Right cardiac atrium (tissue), 5 donors: ENCODE measurements at places on chromosomes 2 and 18.

DNA sequence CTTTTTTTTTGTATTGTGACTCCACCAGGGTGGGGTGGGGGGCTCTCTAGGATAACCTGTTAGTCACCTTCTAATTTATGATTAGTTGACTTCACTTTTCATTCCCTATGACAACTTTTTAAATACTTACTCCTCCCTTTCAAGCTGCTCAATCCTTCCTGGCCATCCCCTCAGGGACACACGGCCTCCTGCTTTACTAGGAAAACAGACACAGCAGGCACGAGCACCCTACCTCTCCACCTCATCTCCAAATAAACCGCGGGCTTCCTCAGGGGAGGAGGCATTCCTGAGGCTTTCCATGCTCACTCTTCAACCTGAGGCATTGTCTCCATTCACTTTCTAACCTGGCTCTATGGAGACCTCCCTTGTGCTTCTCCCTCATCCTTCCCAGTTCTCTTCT lies 33.0 kb downstream of the B4GALT6 start:
- no peak for DNase-seq

DNA sequence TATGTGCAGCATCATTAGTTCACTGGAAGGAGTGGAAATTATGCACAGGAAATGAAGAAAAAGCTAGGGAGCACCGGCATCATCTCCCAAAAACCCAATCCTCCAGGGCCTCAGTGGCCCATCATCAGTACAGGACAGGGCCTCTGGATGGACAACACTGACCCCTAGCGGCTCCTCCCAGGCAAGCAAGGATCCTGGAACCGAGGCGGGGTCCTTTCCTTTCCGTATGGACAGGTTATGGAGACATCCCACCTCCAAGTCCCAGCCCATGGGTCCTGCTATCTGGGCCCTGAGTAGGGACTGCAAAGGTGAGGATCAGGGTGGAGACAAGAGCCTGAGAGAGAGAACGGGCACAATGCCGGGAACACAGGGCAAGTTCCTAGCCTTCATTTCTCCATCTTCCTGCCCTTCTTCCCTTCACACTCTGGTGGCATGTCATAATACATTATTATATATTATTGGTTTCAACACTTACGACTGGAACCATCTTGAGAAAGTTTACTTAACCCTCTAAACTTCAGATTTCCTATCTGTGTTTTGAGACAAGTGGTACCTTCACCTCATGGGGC lies 68.2 kb downstream of the ZNF516 start:
- DNase-seq = no peak

GRCh38 chr2:8472545-8473323 lies 209.1 kb upstream of the ID2 start:
- DNase-seq = peak; percentile 46

GRCh38 chr18:7049951-7050350 lies 67.6 kb downstream of the LAMA1 start:
- no peak for DNase-seq

GRCh38 chr2:8006626-8007025 lies 675.2 kb upstream of the ID2 start:
- DNase-seq = no peak

- no peak for DNase-seq
These were observed 118.6 kb downstream of the ANKRD44 start for GRCh38 chr2:197191940-197192322.

- DNase-seq = peak; percentile 53
These were observed 26.9 kb upstream of the KCTD1 start for GRCh38 chr18:26574958-26575864.

DNA sequence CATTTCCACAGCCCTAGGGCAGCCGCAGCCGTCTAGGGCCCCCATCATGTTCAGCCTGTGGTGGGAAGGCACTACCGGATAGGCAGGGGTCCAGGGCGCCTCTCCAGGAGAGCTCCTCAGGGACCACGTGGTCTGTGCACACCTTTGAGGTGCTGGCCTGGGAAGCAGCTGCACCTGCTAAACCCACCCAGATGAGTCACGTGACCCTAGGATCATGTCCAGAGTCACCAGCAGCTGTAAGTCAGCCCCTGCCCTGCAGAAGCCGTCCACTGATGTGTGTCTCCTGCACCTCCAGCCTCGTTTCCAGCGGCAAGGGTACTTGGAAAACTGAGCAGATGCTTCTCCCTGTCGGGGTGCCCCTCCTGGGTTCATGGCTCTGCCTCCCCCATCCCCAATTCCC lies 682.6 kb upstream of the SALL3 start:
- DNase-seq = no peak

DNA sequence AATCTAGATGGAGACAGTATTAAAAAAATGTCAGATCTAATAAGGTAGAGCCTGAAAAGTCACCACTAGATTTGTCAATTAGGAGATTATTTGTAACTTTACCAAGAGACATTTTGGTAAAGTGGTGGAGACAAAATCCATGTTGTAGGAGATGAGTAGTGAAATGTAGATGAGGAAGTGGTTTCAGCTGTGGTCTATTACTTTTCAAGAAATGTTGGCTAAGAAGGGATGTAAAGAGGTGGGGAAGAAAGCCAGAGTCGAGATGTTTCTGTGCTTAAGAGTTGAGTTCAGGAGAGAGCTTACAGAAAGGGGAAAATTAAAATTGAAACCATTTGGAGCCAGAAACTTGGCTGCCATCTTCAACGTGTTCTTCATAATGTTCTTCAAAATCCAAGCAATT lies 22.2 kb downstream of the ACVR2A start:
- DNase-seq = no peak

DNA sequence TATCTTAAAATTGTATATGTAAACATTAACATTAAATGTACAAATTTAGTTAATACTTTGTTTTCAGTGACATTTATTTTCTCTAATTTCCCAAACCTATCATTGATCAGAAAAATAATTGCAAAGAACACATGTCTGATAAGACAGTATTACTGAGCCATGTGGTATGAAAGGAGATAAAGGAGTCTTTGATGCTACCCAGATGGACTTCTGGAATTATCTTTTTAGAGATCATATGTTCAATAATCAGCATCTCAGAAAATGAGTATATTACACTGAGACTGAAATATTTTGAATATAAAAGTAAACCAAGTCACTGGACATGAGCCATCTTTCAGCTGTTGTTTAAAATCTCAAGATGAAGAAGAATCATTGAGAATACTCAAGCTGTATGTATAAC lies 153.3 kb downstream of the PHLPP1 start:
- no peak for DNase-seq

- no peak for DNase-seq
These were observed 15.2 kb downstream of the GNLY start for GRCh38 chr2:85709401-85709811.

GRCh38 chr18:10140461-10141282 lies 226.9 kb downstream of the VAPA start:
- no peak for DNase-seq

DNA sequence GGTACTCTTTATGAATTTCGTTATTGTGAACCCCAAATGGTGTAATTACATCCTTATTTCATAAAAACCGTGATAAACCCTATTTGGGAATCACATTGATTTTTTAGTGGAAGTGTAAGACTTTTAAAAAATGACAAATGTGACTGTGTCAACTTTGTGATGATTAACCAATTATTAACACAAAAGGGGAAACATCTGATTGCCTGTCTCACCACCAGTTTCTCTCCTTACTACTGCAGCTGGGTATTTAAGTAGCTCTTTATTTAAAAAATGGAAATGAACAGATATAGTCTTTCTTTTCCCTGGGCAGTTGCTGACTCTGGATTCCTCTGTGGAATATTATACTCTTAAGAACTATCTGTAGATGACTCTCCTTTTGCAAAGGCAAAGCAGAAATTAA lies 11.6 kb upstream of the RPE start:
- no peak for DNase-seq

- no peak for DNase-seq
These were observed 64.1 kb downstream of the BCL2L11 start for GRCh38 chr2:111184725-111185310.

DNA sequence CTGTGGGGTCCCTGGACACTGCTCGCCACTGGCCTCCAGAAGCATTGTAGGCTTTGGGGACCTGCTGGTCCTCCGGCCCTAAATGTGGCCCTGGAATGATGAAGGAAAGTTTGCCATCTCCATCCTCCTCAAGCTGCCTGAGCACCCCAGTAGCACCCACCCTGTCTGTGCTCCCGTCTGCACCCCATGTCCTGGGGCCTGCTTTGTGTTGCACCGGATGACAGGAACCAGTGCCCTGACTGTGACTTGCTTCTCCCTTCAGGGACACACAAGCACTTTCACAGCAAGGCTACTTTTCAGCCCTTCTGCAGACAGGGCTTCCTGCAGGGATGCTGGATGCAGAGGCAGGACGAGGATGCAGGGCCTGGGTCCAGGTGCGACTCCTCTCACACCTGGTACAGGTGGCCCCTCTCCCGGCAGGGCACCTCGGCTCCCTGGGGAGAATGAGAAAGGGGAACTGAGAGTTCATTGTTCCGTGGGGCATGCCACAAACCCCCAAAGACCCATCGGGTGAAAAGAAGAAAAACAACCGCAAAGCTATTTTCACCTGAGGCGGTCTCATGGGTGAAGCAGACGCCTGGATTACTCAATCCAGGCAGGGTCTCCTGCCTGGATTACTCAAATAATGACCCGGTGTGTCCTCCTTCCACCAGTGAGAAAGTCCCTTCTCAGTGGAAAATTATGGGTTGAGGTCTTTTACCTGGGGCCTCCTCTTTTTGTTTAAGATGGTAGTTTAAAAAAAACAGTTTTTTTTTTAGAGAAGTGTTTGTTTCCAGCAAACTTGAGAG lies 74.9 kb downstream of the LONRF2 start:
- DNase-seq = no peak

DNA sequence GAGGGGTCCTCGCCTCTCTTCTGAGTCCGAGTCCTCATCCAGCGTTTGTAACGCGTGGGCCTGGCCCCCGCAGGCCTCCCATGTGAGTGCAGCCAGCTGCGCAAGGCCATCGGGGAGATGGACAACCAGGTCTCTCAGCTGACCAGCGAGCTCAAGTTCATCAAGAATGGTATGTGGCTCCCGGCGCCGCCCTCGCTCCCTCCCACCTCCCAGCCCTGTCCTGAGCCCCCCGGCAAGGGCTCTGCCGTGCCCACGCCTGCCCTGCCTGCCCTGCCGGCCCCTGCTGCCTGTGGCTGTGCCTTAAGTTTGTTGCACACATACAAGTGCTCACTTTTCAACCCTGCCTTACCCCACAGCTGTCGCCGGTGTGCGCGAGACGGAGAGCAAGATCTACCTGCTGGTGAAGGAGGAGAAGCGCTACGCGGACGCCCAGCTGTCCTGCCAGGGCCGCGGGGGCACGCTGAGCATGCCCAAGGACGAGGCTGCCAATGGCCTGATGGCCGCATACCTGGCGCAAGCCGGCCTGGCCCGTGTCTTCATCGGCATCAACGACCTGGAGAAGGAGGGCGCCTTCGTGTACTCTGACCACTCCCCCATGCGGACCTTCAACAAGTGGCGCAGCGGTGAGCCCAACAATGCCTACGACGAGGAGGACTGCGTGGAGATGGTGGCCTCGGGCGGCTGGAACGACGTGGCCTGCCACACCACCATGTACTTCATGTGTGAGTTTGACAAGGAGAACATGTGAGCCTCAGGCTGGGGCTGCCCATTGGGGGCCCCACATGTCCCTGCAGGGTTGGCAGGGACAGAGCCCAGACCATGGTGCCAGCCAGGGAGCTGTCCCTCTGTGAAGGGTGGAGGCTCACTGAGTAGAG lies 14.4 kb upstream of the ALLC start:
- peak; percentile 42 for DNase-seq

DNA sequence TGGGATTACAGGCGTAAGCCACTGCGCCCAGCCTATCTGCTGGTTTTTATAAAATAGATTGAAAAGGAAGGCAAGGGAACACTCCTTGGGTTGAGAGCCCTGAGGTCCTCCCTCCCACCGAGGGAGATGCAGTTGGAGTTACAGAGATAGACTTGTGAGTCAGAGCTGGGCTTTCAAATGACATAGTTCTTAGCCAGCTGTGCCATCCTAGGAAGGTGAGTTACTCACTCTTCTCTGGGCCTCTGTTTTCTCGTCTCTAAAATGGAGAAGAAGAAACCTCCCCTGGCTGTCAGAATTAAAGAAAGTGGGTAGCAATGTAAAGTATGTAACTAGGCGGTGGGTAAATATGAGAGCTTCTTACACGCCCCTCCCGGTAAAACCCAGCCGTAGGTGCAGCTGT lies 2.4 kb downstream of the LRRFIP1 start:
- no peak for DNase-seq

DNA sequence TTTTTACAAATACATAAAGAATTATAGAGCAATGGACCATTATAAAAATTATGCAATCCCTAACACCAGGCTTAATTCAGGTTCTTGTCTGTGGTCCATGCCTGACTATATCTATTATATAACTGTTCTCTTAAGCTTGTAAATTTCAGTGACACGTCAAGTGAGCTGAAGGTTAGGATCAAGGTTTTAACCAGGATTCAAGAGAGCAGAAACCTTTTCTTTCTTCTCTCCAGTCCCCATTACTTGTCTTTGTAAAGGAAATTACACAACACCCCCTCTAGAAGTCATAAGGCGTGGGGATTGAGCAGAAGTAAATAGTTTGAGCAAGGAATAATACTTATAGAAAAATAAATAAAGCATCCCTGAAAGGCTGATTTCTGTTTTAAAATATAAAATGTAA lies 122.0 kb downstream of the ZNF521 start:
- DNase-seq = no peak

DNA sequence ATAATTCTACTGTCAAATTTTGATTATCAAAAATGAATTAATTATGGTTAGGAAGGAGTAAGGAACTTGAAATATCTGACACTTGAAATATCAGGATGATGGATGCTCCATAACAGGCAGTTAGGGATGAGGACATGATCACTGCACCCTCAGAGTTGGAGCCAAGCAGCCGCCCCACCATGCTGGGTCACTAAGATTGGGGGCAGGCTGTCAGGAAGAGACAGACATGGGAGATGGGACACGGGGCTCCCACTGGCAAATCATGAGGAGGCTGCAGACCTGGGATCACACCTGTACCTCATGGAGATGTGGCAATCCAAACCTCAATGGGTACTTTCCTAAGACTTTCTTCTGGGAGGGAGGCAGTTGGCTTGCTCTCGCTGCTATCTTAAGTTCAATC lies 982.0 kb upstream of the ZEB2 start:
- no peak for DNase-seq

- no peak for DNase-seq
These were observed 28.5 kb upstream of the MLPH start for GRCh38 chr2:237458519-237458918.

GRCh38 chr2:133581010-133581760 lies 12.9 kb upstream of the NCKAP5 start:
- no peak for DNase-seq

DNA sequence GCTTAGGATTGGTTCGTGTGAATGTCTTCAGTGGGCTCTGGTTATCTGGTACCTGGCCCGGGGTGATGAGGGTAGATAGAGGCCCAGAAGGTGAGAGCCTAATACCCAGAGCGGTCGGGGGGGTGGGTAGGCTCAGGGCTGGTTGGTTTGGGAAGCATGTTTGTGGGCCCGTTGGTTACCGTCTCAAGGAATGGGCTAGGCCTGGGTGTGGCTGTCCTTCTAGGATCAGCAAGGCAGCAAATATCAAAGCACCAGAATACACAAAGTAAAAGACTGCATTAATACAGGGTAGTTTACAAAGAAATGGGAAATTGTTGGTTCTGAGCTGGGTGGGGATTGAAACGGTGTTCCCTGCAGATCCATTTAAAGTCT lies 6.0 kb upstream of the IL1R2 start:
- DNase-seq = no peak
